Skin of body (tissue), 3 donors: ENCODE measurements at places on chromosomes 4 and X. TPM values are rescaled to one million over a fixed set of nuclear protein-coding genes. Genes with fewer than 3 reads are reported as not detected.

PUDP gene
- total RNA-seq: 7.7 TPM

GRCh38 chr4:185096032-185096653 lies 46.9 kb upstream of the SLC25A4 start:
- no peak for DNase-seq

DNA sequence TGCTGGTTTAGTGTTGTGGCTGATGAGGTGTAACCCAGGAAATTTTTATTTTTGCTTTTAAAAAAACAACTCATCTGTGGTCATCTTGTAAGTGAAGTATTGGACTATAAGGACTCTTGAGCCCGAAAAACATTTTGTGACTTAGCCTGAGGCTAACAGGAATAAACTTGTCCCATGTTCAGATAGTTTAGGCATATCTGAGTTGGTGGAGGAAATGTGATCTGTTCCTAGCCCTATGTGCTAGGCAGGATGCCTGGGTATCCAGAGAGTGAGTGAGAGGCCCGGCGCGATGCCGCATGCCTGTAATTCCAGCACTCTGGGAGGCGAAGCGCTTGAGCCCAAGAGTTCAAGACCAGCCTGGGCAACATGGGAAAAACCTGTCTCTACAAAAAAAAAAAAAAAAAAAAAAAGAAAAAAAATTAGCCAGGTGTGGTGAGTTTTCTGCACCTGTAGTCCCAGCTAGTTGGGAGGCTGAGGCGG lies 3.7 kb downstream of the SMS start:
- no peak for DNase-seq

- DNase-seq: no peak
Measured at GRCh38 chrX:102714994-102715393, 2.7 kb downstream of the GPRASP2 start.

GRCh38 chr4:74327762-74328161 lies 19.5 kb downstream of the EPGN start:
- DNase-seq: no peak

- no peak for DNase-seq
Measured at GRCh38 chrX:118530219-118530911, 34.8 kb downstream of the DOCK11 start.
